Cerebellar nuclear complex (tissue), 1 donor: ENCODE measurements at places on chromosomes 12 and 14.

GRCh38 chr12:132373901-132374611 is 44.7 kb upstream of the GALNT9 start:
- no peak for DNase-seq

DNA sequence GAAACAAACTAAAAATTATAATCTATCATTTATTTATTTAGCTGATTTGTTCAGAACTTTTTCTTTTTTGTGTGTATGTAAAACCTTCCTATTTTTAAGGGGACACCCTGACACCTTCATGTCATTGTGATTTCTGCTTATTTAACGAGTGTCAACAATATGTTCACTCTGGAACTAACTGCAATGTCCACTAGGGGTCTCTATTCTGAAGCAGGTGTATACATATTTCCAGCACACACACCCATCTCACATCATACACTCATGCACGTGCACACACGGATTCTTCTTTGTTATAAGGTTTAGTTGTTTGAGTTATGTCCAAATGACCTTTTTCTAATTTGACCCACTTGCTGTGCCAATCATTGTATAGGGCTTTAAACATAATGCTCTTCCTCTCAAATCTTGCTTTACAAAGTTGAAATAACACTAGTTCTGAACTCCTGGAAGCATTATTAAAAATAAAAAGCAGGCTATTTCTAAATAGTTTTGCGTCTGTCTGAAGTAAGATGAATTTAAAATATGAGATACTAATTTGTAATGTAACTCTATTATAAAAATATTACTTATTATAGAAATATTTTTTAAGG is 15.5 kb downstream of the E2F7 start:
- no peak for DNase-seq

DNA sequence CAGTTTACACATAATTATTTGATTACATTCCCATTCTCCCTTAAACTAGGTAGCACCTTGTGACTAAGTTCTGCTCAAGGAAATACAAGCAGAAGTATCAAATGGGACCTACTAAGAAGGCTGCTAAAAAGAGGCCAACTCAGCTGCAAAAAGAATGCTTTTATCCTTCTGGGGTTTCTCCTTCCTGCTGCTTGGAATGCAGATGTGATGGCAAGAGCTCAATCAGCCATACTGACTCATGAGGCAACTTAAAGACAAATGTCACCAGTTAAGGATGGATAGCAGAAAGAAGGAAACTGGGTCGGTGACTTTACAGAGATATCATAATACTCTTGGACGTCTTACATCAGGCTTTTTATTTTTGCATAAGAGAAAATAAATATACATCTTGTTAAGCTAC is 38.0 kb upstream of the RAP1B start:
- no peak for DNase-seq

GRCh38 chr12:39623919-39624318 is 4.3 kb upstream of the ABCD2 start:
- no peak for DNase-seq

DNA sequence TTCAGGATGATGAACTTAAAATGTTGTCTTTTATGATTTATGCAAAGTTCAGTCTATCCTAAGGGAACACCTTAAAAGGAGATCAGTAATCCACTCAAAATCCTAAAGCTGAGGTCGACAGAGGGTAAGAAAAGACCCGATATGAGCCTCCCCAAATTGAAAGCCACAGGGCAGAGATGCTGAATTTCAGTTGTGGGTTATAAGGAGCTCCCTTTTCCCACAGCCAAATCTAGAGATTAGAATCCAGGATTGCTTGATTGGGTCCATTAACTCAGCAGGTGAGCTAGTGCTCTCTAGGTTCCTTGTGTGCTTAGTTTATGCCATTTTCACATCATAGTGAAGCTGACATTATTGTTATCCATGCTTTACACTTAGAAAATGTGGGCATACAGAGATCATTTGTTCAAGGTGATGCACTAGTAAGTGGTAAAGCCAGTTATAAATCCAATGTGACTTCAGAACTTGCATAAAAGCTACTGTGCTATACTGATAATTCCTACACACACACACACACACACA is 417.5 kb downstream of the TMEM117 start:
- DNase-seq: no peak

- no peak for DNase-seq
Observed at GRCh38 chr12:59164226-59164625, 243.9 kb upstream of the LRIG3 start.

DNA sequence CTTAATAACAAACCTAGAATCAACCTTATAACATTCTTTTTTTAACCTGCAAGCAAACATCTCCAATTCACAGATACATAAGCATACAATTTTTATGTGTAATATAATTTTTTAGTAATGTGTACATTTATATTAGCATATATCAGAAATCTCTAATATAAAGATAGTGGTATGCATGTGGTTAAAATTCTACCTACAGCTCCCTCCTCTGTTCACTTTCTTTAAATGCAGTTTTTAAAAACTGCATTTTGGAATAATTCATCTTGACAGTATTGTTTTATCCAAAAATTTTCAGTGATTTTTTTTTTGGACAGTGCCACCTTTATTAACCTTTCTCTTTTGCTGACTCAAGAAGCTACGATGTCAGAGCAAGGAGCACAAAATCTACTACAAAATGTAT is 13.2 kb upstream of the RXYLT1 start:
- DNase-seq: no peak
